ENCODE measurements at places on chromosomes 7 and 10.

GRCh38 chr7:68547799-68548198 is 1050.5 kb upstream of the AUTS2 start:
- no peak for DNase-seq

DNA sequence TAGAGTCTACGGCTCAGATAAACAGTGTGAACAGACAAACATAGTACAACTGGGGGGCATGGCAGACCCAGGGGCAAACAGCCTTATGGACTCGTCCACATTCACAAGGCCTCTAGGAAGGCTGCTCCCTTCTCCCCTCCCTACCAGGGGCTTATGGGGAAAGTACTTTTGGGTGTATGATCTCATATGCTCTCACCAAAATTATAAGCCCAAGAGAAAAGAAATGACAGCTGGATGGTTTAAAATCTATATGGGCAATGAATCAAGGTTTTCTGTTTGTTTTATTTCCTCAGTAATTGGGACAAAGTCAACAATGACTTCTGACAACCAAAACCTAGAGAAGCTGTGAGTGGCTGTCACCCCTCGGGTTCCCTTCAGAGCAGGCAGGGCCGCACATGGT is 144.4 kb downstream of the PKD1L1 start:
- DNase-seq: no peak

DNA sequence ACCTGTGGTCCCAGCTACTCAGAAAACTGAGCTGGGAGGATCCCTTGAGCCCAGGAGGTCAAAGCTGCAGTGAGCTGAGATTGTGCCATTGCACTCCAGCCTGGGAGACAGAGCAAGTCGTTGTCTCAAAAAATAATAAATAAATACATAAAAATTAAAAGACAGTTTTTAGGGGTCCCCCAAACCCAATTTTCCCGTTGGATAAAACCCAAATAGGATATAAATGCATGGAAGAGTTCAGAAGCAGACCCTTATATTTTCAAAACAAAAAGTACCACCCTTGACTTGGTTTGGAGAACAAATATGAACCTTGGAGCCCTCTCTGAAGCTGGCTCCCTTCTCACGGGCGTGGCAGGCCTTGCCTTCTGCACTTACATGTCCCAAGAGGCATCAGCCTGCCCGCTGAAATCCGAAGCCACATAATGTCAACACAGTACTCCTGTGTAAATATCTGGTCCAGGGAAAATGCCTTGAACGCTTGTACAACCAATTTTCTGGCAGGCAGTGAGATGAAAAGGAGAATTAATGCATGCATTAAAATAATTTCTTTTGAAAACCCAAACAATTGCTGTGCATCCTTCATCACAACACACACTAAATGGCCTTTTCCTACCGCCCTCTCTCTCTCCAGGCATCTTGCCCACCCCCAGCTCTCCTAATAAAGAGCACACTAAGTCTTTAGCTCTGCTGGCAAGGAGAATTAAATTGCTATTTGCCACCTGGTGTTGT is 46.4 kb upstream of the PARD3 start:
- DNase-seq: no peak

DNA sequence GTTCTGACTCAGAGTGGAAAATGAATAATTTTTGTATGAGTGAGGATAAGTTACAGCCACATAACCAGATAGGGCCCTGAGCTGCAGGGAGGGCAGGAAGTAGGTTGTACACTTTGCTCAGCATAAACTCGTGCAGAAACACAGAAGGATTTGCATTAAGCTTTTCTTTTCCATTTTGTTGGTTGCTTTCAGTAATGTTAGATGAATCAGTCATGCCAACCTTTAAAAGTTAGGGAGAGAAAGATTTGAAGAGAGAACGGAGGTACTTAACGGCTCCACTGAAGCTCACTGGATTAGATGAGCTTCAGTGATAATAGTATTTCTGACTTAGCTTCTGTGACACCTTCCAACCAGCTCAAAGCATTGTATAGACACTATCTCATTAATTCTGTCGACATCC is 348.1 kb downstream of the GATA3 start:
- DNase-seq: no peak

GRCh38 chr10:96666741-96667140 is 53.6 kb downstream of the PIK3AP1 start:
- DNase-seq: no peak

DNA sequence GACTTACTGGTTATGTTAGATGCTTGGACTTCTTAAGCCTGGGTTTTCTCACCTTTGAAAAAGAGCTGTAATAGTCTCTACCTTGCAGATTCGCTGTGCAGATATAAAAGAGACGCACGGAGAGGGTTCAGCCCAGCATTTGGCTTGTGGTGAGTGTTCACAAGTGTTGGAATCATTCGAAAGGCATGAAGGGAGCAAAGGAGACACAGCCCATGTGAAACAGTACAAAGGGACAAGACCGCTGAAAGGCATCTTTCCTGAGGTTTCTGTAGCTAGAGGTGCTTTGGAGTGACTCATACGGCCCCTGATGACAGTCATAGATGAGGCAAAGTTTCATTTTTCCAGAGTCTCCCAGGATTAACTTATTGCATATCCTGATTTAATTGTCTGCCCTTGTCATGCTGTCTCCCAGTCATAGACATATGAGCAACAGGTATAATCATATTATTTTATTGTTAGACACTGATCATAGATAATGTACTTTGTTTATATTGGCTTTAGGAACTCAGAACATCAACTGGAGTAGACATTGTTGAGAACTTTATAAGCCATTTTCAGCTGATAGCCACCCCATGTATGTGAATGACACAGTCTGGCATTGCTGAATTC is 171.1 kb downstream of the ADRA2A start:
- DNase-seq: no peak

GRCh38 chr7:1425292-1426136 is 33.8 kb downstream of the MICALL2 start:
- DNase-seq: no peak

- DNase-seq: no peak
Observed at GRCh38 chr10:10869592-10869991, 148.1 kb upstream of the CELF2 start.
